Lung microvascular endothelial cell (primary cell): ENCODE measurements at places on chromosomes 6 and 20. TPM values are rescaled to one million over a fixed set of nuclear protein-coding genes. Genes with fewer than 3 reads are reported as not detected.

The TMEM200A gene
- total RNA-seq, result 0.20 and 0.65 TPM in 2 replicates

- no peak for DNase-seq
Measured at GRCh38 chr6:142429195-142429594, 127.4 kb downstream of the ADGRG6 start.

GRCh38 chr6:166314454-166314853, 6.3 kb upstream of the PRR18 start:
- no peak for DNase-seq

DNA sequence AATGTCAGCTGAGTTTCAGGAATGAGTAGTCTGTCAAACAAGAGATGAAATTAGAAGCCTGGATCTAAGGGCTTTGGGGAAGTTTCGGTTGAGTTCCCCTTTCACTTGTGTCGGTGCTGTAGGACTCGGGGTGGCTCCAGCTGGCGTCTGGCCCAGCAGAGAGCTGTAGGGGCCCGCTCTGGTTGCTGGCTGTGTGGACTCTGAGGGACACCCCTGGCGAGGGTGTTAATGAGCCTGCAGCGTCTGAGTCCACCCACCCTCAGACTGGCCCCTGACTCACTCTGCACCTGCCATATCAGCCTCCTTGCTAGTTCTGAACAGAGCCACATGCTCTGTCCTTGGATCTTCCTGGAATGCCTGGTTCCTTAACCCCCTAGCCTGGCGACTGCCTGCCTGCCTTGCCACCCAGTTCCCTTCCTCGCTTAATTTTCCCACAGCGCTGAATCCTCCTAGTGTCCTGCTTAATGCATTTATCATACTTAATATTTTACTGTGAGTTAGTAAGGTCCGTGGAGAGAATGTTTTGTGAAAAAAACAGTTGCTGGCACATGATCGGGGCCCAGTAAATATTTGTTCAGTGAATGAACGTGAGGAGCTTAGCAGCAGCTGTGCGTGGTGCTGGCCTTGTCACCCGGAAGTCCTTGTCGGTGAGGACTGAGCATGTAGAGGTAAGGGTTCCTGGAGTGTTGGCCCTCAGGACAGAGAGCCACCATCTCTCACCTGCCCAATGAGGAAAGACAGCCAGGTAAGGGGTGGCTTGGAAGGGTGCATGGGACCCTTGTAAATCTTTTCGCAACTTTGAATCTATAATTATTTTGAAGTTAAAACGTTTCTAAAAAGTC, 1.6 kb downstream of the DNAJC5 start:
- peak; percentile 39 for DNase-seq

DNA sequence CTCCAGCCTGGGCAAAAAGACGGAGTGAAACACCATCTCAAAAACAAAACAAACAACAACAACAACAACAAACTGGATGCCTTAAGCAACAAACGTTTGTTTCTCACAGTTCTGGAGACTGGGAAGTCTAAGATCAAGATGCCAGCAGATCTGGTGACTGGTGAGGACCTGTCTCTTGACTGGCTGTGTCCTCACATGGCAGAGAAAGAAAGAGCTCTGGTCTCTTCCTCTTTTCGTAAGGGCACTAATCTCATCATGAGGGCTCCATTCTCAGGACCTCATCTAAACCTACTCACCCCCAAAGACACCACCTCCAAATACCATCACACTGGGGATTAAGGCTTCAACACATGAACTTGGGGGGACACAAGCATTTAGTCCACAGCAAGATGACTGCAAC, 13.5 kb upstream of the GFOD1 start:
- DNase-seq, result no peak
